ENCODE measurements at places on chromosomes 4 and X. TPM values are rescaled to one million over a fixed set of nuclear protein-coding genes. Genes with fewer than 3 reads are reported as not detected.

- no peak for DNase-seq
These were observed 11.3 kb downstream of the TMEM255A start for GRCh38 chrX:120299928-120300327.

- DNase-seq: peak; percentile 16
These were observed 13.3 kb downstream of the FUNDC1 start for GRCh38 chrX:44529310-44529709.

DNA sequence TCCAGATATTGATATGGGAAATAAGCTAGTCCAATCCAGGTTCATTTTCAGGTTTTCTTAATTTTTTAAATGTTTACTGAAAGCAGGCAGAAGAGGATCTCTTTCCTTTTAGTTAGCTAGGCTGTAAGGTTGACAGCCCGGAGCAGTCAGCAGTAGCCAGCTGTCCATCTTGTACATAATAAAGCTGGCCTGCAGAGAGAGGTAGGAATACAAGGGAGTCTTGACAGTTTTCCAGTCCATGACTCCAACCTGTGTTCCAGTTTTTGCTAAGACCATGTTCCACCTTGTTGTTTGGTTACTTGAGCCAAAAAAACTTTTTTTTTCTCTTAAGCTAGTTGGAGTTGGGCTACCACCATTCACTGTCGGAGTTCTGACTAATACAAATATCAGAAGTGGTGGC, 402.7 kb upstream of the TEX13C start:
- DNase-seq: no peak

DNA sequence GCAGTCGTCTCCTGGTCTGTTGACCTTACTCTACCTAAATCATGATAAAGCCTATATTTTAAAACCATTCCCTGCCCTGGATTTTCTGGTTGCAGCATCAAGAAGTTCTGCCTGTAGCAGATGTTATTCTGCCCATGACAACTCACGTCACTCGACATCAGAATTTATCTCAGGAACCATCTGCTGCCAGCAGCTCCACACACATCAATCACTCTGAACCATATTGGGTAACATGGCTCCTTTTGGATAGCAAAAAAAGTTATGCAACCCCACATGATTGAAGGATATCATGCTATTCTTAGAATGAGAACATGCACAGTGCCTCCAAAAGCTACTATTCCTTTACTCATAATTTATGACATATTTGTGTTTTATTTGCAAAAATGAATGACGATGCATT, 341.4 kb downstream of the DHRSX start:
- no peak for DNase-seq

GRCh38 chrX:19924285-19924684, 36.9 kb upstream of the SH3KBP1 start:
- DNase-seq: peak; percentile 12

DNA sequence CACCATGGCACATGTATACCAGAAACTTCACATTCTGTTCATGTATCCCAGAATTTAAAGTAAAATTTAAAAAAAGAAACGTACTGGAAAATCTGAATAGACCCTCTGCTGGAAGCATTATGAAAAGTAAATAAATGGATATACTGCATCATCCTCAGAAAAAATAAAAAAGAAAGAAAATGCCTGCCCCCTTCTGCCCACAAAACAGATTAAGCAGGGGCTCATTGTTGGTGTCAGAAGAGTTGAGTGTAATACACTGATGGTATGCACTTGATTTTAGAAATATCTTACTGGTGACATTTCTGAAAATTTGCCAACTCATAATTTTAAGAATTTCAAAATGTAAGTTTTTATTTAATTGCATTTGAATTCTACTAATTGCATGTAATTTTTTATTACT, 77.8 kb downstream of the LRP2BP start:
- no peak for DNase-seq

GRCh38 chr4:23956601-23957364, 66.9 kb upstream of the PPARGC1A start:
- no peak for DNase-seq

DNA sequence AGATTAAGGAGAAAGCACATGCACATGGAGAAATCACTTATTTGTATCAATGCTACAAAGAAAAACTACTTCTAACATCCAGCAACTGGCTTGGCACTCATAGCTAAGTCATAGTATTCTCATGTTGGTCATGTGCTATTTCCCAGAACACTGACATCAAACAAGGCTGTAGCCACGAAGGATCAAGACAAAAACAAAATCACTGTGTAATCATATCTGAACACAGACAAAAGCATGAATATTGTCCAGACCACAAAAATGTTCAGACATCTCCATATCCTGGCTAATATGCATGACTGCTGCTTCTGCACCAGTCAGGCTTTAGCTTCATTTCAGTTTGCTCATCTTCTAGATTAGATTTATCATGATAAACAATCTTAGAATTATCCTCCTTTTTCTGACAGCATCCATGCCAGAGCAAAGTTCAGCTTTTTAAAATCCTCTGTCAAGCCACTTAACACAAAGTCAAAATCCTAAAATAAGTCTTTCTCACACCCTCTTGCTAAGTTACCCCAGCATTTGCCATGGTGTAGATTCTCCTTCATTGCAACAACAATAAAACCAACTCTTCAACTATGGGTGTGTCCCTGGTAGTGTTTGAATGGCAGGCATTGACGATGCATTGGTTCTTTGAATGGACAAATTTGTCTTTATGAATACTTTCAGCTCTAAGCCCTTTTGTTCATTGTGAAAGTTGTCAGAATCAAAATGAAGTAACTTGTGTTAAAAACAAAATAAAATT, 39.1 kb upstream of the NPFFR2 start:
- peak; percentile 79 for DNase-seq

DNA sequence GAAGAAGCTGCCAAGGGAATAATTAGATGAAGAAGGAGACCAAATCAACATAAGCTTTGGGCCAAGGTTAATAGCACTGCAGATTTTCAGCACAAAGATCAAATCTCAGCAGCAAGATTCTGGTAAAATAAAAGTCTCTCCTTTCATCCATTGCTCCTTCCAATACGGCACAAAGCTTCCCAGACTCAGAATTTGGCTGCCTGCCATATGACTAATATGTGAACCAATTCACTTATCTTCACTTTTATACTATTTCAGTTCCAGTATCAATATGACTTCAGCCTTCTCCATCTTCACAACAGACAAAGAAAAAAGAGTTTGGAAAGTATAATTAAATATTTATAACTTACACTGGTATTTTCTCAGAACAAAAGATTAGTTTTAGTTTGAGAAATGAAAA, 978.3 kb upstream of the GRID2 start:
- peak; percentile 85 for DNase-seq

GRCh38 chrX:54786967-54787366, 11.1 kb downstream of the ITIH6 start:
- DNase-seq: no peak

GRCh38 chr4:132646186-132646585, 502.9 kb upstream of the PCDH10 start:
- DNase-seq: no peak

DNA sequence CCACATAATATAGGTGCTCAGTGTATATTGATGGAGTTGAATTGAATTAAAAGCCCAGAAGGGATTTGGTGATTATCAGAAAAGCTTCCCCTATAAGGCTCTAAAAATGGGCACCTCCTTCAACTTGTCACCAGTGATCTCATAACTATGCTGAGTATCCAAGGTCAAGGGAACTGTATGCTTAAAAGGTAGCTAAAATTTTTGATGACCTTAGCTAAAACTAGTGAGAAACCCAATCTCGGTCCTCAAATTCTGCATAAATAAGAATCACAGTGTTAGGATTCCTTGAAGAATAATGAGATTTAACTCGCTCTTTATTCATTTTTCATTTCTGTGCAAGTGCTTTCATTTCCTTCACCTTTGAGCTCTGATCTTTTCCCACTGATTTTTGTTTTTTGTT, 87.7 kb upstream of the AP1S2 start:
- DNase-seq: no peak

DNA sequence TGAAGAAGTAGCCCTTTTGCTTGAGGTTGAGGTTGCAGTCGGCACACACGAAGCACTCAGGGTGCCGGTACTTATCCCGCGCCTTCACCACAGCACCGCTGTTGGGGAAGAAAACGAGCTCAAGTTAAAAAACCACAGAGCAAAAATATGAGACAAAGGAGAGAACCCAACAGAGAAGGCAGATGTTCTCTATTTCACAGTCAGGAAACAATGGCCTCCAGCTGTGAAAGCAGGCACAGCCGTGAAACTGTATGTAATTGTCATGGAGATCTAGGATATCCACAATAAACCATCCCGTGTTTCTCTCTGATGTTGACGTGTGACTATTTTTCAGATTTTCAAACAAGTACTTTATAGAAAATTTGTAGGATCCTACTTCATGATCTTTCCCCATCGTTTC, 30.9 kb upstream of the CCDC110 start:
- no peak for DNase-seq

DNA sequence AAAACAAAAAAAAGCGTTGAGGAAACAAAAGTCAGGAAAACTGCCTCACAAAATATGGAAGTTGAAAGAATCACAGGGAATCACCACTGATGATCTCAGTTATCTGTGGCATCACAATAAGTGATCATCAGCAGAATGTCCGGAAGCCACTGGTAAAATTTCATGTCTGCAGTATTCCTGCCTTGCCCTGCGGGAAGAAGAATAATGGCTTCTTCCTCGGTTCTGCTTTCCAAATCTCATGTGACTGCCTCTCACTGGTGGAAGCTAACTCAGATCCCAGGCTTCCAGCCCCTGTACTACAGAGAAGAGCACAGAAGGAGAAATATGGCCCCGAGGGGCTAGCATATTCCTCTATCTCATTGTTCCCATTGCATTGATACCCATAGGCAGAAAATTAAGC, 12.7 kb upstream of the ZNF330 start:
- DNase-seq: peak; percentile 4

GRCh38 chrX:154836163-154836562, 1.7 kb upstream of the SMIM9 start:
- DNase-seq: no peak

GRCh38 chr4:124703154-124703553, 9.4 kb downstream of the ANKRD50 start:
- no peak for DNase-seq

DNA sequence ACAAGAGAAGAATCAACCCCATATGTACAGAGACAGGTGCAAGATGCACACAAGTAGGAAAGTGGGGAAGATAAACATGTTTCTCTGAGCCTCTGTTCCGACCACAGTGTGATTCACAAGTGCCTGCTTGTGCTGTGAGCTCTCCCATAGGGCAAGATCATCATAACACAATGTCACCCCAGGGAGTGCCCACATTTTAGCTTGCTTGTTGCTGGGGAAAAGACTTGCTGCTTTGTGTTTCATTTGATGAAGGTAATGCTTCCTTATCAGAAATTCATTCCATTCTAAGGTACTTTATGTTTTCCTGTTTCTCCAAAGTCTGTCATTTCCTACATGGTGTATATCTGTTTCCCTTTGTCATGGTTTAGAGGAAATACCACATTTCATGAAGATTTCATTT, 304.5 kb upstream of the DIPK2B start:
- DNase-seq: peak; percentile 45

DNA sequence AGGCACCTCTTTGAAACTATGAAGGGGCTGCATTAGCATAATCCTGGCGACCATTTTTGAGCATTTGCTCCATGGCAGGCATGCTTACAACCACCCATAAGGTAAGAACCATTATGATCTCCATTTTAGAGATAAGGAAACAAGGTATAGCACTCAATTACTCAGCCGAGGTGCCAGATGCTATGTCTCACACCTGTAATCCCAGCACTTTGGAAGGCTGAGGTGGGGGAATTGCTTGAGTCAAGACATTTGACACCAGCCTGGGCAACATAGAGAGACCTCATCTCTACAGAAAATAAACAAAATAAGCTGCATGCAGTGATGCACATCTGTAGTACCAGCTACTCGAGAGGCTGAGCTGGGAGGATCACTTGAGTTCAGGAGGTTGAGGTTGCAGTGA, 43.6 kb downstream of the TIGD4 start:
- no peak for DNase-seq

GRCh38 chrX:12930150-12930549, 23.7 kb downstream of the TLR8 start:
- DNase-seq: no peak

DNA sequence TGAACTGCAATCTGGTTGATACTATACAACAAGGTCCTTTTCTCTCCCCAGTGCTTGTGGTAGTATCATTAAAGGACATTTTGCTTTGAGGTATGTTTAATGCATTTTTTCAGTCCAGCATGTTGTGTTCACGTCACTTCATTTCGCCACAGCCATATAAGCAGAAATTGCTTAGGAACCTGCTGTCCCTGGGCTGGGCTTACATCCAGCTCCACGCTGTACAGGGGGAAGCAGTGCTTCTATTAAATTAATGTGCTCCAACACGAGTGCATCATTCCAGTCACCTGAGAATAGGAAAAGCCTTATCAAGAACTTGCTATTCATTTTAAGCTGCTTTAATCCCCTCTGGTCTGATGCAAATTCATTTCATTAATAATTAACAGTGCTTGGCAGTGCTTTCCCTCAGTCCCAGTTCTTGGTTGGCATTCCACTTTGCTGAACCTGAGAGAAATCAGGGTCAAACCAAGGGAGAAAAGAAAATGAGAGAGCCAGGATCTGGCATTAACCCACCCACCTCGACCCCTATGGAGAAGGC, 47.4 kb upstream of the PTCHD1 start:
- DNase-seq: no peak

Gene RASGEF1B
- total RNA-seq: 2.0 TPM

Gene CFAP97
- 74.3 TPM for total RNA-seq

Gene CT55
- not detected for total RNA-seq

Gene CFAP47
- not detected for total RNA-seq

Gene CT45A10
- not detected for total RNA-seq
